ENCODE measurements at places on chromosomes 2 and 18. TPM values are rescaled to one million over a fixed set of nuclear protein-coding genes. Genes with fewer than 3 reads are reported as not detected.

- H3K27me3 ChIP-seq = no peaks in the 10 kb centered on the region
- no peak for DNase-seq
- H3K27ac ChIP-seq = no peak overlapping the region
- no peaks in the 10 kb centered on the region for H3K36me3 ChIP-seq
- H3K4me3 ChIP-seq = no peak overlapping the region
Measured at GRCh38 chr2:206488623-206489022, 45.3 kb downstream of the ADAM23 start.

DNA sequence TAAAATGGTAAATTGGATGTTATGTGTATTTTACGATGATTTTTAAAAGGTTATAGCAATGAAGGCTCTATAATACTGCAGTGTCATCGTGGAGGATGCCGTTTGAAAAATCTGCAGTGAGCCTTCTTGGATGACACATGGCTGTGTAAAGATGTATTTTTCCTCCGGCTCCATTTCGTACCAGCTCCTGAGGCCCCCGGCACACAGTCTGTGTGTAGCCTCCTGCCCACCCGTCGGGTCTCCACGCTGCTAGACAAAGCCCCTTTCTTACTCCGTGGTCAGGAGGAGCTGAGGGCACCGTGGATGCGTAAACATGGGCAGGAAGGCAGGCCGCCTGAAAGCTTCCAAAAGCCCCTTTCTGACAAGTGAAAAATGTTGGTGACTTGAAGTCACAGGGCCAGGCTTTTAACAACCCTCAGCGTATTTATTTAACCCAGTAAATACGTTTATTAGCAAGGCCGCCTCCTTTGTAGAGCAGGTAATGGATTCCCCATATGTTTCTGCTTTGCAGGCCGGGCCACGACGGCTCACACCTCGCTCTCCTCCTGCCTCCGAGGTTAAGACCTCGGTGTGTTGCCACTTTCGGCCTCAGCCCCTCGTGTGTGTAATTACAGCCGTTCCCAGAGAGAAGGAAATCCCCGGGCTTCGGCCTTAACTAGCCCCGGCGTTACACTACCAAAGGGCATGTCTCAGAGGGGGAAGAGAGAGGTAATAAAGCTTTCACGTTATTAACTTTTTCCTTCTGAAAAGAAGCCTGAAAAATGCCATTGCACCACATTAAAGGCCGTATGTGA is 72.8 kb downstream of the DDX1 start:
- H3K27ac ChIP-seq = no peak overlapping the region
- no peaks in the 10 kb centered on the region for H3K27me3 ChIP-seq
- H3K36me3 ChIP-seq = no peaks in the 10 kb centered on the region

DNA sequence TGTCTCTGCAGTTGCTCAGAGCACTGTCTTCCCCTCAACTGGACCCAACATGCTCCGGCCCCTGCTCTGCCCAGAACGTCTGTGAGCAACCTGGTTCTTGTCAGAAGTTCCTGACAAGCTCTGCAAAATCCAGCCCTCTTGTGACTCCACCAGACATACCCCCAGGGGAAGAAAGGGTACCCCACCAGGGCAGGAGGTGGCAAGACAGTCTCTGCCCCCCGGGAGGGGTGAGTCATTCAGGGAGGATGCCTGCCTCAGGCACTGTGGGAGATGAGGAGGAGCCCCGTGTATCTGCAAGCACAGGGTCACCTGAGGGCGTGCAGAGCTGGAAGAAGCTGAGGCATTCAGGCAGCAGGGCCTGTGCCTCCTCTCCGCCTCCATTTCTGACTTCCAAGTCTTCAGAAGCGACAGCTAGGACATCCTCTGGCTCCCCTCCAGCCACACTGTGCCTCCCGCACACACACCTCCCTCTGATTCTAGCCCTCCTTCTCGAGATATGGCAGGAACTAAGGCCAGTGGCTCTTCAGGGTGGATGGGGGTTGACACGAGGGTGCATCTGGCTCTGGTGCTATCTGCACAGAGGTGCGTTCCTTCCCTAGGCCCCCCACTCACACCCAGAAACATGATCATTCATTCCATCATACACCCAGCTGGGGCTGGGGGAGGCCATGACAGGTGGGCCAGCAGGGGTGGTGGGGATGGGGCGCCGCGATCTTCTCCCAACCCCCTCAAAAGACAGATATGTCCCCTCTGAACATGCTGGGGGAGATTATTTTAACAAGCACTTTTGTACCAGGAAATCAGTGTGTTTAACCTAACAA is 222.2 kb downstream of the CYP26B1 start:
- no peaks in the 10 kb centered on the region for H3K36me3 ChIP-seq
- no peak for DNase-seq
- no peaks in the 10 kb centered on the region for H3K27me3 ChIP-seq
- H3K4me3 ChIP-seq = no peak overlapping the region

DNA sequence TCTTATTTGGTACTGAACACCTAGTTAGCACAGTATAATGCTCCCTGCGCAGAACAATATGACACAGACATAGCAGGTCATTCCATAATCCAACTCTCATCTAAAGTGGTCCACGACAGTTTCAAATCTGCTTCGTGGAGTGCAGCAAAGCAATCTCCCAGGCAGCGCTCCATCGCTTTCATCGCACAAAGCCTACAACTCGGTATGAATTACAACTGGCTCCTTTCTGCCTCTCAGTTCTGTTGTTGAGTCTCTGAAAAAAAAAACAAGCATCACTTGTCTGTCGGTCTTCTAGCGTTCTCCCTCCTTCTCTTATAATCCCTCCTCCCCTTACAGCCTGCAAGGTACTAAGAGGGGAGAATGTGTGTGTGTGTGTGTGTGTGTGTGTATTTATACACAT is 123.5 kb downstream of the FIGN start:
- DNase-seq = no peak
- H3K27me3 ChIP-seq = no peaks in the 10 kb centered on the region
- no peak overlapping the region for H3K27ac ChIP-seq
- no peaks in the 10 kb centered on the region for H3K4me1 ChIP-seq

- H3K4me3 ChIP-seq = no peak overlapping the region
- no peaks in the 10 kb centered on the region for H3K36me3 ChIP-seq
- no peak overlapping the region for H3K27ac ChIP-seq
- DNase-seq = no peak
- no peaks in the 10 kb centered on the region for H3K27me3 ChIP-seq
- no peaks in the 10 kb centered on the region for H3K4me1 ChIP-seq
Measured at GRCh38 chr2:155519529-155520130, 812.9 kb downstream of the NR4A2 start.

DNA sequence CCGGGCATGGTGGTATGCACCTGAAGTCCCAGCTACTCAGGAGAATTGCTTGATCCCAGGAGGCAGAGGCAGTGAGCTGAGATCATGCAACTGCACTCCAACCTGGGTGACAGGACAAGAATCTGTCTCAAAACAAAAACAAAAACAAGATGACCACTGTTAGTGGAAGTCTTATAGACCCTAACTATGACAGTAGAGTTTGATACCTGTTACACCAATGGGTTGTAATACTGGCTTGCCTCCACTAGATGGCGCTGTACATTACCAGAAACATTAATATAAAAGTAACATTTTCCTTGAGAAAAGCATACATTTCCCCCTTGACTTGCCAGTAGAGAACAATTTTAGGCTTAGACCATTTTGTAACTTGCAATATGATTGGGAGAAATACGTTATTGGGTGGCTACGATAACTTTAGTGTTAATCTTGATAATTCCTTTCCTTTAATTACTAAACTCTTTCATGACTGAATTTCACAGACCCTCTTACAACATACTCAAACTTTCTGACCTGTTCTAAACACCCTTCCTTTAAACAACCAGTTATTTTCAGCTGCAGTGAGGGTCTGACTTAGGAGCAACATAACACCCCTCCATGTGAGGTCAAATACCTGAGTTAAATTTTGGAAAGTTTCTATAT is 19.5 kb downstream of the SLC25A52 start:
- H3K4me1 ChIP-seq = no peaks in the 10 kb centered on the region
- no peak overlapping the region for H3K27ac ChIP-seq
- no peaks in the 10 kb centered on the region for H3K36me3 ChIP-seq
- H3K27me3 ChIP-seq = no peaks in the 10 kb centered on the region
- peak; percentile 65 for DNase-seq
- no peak overlapping the region for H3K4me3 ChIP-seq

- H3K27ac ChIP-seq = no peak overlapping the region
- H3K36me3 ChIP-seq = no peaks in the 10 kb centered on the region
- H3K27me3 ChIP-seq = no peaks in the 10 kb centered on the region
Measured at GRCh38 chr2:187453078-187453641, 5.1 kb upstream of the CALCRL start.

GRCh38 chr2:85998071-85998991 is 107.4 kb downstream of the POLR1A start:
- DNase-seq = peak; percentile 82
- H3K4me3 ChIP-seq = no peak overlapping the region
- H3K36me3 ChIP-seq = no peaks in the 10 kb centered on the region
- peak overlapping the region; percentile 75 for H3K27ac ChIP-seq

DNA sequence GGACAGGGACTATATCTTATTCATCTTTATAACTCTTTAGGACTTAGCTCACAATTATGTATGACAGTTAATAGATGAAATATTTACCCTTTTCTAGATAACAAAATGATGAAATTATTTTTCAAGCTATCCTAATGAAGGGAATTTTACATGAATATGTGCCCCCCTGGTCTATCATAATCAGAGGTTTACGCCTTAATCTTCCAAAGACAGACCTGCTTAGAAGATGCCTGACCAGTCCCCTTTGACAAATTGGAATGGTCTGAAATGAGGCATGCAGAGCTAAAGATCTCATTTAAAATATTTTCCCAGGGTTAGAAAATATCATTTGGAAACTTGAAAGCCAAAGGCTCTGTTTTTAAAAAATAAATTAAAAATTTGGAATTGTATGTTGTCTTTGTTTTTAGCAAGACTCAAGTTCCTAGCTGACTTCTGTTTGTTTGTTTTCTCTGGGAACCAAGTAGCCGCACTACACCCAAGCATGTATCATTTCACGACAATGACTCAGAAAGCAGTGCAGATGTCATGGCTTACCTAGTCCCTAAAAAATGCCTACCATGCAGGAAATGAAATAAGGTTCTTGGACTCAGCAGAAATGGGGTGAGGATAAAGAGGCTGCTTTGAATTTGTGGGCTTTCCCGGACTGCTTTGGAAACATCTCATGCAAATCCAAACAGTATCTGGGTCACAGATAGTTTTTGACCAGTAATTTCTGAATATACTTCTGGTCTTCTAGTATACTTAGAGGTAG is 162.1 kb downstream of the ZEB2 start:
- H3K27me3 ChIP-seq = no peaks in the 10 kb centered on the region
- H3K4me3 ChIP-seq = no peak overlapping the region
- no peaks in the 10 kb centered on the region for H3K36me3 ChIP-seq
- H3K27ac ChIP-seq = peak overlapping the region; percentile 38
- H3K4me1 ChIP-seq = no peaks in the 10 kb centered on the region
- no peak for DNase-seq

- no peak overlapping the region for H3K27ac ChIP-seq
- no peaks in the 10 kb centered on the region for H3K27me3 ChIP-seq
- H3K4me1 ChIP-seq = no peaks in the 10 kb centered on the region
- no peak overlapping the region for H3K4me3 ChIP-seq
Measured at GRCh38 chr2:207148020-207148419, 17.7 kb downstream of the KLF7 start.

- DNase-seq = no peak
- no peaks in the 10 kb centered on the region for H3K27me3 ChIP-seq
- H3K27ac ChIP-seq = no peak overlapping the region
- peaks cover 54% of the 10 kb centered on the region for H3K36me3 ChIP-seq
Measured at GRCh38 chr2:108491848-108492247, 42.4 kb upstream of the LIMS1 start.

DNA sequence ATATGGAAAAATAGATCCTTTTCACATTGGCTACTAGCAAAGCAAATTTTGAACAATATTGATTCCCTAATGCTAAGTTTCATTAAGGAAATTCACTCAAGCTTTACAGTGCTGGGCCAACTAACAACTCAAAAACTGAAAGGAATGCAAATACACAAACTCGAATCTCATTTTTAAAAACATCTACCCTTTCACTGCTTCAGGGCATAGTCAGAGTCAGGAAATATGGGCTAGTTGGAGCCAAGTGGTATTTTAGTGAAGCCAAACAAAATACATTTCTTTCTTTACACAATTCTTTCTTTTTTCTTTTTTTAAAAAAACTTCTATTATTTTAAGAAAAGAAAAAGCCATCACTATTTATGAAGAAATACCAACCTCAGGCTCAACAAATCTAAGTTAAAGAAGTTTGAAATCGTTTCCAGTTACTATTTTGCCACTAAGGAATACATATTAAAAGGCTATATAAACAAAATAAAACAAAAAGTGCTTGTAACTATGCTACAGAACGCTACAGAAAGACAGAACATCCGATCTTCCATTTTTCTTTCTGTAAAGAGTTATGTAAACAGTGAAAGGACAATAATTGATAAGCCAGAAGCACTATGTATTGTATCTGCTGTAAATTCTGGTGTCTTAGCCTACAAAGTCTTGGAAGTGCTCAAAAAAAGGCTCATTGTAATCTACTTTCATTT is 113.6 kb upstream of the STK17B start:
- H3K27ac ChIP-seq = peak overlapping the region; percentile 34
- H3K36me3 ChIP-seq = no peaks in the 10 kb centered on the region
- peaks cover 4% of the 10 kb centered on the region for H3K4me1 ChIP-seq
- no peaks in the 10 kb centered on the region for H3K27me3 ChIP-seq
- no peak for DNase-seq
- H3K4me3 ChIP-seq = no peak overlapping the region

DNA sequence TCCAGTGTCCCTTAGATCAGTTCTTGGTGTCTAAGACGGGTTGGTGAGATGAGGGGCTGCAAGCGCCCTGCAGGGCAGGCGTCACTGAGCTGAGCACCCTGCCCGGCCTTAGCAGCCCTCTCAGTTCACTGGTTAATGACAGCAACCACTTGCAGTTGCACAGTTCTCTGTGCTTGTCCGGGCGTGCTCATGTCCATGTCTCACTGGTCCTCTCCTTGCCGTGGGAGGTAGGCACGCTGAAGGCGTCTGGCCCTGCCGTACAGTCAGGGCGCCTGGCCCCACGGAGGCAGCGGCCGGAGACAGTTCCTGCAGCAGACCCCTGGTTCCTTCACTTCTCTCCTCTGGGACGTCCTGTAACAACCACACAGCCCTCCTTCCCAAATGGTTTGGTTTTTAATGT is 75.3 kb downstream of the ARHGEF4 start:
- no peaks in the 10 kb centered on the region for H3K36me3 ChIP-seq
- no peak for DNase-seq
- no peak overlapping the region for H3K4me3 ChIP-seq
- peaks cover 8% of the 10 kb centered on the region for H3K27me3 ChIP-seq

DNA sequence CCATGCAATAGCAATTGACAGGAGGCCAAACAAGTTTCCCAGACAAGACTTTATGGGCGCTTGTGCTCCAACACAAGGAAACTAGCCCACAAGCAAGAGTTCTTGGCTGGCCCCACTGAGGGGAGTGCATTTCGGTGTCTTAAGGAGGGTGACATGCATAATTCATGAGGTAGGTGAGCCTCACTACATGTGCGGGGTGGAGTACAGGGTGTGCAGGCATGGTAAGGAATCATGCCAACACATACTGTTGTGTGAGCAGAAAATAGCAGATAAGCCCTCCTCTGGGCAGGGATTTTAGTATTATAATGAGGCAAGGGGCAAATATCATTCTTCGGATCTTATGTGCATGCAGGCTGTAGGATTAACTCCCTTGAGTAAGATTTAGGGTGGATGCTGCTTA is 78.7 kb upstream of the SLC1A4 start:
- no peak overlapping the region for H3K4me3 ChIP-seq
- no peaks in the 10 kb centered on the region for H3K27me3 ChIP-seq
- H3K4me1 ChIP-seq = no peaks in the 10 kb centered on the region
- no peak overlapping the region for H3K27ac ChIP-seq

The SRD5A2 gene
- total RNA-seq = not detected

The MC5R gene
- not detected for total RNA-seq

The MC2R gene
- total RNA-seq = not detected

The PMS1 gene
- 9.0 TPM for total RNA-seq

The CETN1 gene
- not detected for total RNA-seq

The CDCA7 gene
- 0.48 TPM for total RNA-seq

Measured in right atrium auricular region (tissue), 2 donors.